ENCODE measurements at places on chromosomes 13 and 19.

- no peak for DNase-seq
Measured at GRCh38 chr19:29596885-29597525, 9.1 kb upstream of the POP4 start.

DNA sequence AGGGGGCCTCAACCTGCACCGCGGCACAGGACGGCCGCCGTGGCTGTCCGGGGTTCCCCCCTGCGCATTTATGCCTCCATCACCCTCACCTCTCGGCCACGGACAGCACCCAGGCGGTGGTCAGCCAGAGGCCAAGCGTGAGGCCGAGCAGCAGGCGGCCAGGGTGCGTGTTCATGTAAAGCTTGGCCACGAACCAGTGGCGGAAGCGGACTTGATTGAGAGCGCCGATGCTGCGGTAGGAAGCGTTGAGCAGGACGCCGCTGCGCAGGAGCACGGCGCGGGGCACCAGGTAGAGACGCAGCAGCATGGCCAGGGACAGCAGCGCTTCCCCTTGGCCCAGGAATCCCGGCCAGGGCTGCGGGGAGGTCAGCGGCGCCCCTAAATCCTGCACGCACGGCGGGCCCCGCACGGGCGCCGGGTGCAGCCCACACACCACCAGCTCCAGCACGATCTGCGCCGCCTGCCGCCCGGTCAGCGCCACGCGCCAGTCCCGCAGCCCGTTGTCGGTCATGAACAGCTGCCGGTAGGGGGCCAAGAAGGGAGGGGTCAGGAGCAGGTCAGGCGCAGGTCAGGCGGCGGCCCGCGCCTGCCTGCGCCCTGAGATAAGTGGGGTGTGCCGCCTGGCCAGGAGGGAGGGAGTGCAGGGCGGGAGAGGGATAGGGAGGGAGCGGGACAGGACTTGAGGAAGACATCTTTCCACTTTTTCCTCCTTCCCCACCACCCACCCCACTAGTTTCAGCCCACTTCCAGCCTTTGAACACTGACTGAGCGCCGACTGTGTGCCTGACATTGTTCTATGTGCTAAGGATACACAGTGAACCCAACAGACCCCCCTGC lies 6.5 kb downstream of the KCNN4 start:
- DNase-seq, result peak; percentile 80

- no peak for DNase-seq
Measured at GRCh38 chr13:50071379-50071778, 56.1 kb downstream of the KCNRG start.

DNA sequence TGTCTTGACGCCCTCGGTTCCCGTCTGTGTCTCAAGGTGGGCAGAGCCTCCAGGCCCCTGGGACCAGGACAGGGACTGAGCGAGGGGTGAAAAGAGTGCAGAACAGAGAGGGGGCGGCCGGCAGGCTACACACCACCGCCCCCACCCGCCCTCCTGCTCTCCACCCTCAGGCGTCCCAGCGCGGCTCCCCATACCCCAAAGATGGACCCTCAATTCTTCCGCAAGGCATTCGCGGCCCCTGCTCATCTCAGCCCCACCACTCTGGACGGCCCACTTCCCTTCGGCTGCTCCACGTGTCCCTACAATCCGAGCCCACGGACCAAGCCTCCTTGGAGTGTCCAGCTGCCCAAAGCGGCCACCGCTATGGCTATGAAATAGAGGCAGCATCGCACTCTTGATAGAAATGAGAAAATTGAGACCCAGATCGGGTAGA lies 1.8 kb downstream of the KLF16 start:
- no peak for DNase-seq

GRCh38 chr19:41484822-41485221 lies 41.9 kb downstream of the ERICH4 start:
- no peak for DNase-seq

DNA sequence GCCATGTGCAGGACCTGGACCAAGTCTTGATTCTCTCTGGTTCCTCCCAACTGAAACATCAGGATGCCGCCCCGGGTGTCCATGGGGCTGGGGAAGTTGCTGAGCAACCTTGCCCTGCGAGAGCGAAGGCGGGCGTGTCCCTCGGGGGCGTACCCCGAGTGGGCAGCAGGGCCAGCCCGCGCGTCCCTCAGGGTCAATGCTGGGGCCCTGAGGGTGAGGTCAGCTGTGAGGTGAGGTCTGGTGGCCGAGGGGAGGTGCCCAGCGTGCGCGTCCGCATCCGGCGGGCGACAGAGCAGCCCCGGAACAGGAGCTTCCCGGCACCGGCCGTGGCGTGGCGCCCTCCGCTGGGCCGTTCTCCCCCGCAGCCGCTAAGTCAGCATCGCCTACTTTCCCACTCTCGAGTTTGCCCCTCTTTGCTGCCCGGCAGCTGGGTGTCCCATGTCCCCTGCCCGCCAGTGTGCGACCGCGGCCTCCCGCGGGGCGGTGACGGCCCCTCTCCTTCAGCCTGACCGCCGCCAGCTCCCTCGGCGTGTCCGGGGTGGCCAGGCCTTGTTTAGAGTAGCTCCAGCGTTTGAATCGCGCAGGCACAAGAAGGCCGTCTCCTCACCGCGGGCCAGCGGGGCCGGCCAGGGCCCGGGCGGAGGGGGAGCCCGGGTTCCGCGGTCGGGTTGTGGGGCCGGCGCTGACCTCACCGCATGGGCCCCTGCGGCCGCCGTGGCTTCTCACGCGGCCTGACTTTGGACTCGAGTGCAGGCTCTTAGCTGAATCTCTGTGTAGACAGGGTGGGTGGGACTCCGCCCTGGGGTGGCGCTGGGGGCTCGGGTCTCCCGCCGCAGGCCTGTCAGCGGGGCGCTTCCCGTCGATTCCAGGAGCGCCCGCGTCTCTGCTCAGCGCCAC lies 33.0 kb downstream of the GJA3 start:
- DNase-seq, result peak; percentile 83

DNA sequence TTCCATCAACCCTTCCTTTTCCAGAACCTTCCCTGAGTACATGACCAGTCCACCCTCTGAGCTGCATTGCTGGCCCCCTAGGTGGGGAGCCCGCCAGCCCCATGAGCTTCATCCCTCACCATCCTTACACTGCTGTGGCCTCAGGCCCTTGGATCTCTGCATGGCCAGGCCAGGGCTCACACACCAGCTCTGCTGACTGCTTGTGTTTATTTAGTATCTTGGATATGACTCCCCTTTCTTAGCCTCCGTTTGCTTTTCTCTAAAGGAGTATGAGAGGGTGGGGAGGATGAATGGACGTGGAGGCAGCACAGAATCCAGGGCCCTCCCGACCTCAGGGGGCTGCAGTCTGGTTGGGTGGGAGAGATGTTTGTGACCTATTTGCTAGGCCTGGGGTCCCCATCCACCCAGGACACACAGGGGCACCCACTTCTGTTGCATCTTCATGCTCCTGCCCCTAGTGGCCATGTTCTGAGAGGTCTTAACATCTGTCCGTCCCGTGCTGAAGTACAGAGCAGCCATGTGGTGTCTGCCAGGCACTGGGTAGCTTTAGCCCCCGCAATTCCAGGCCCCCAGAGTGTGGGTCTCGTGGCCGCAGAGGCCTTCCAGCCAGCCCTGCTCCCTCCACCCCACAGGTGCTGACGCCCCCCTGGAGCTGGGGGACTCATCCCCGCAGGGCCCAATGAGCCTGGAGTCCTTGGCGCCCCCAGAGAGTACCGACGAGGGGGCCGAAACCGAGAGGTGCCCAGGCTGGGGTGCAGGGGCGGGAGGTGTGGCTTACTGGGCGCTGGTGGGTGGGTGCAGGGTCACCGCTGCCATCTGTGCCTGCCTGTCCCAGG lies 13.0 kb downstream of the ARHGEF1 start:
- DNase-seq, result no peak

DNA sequence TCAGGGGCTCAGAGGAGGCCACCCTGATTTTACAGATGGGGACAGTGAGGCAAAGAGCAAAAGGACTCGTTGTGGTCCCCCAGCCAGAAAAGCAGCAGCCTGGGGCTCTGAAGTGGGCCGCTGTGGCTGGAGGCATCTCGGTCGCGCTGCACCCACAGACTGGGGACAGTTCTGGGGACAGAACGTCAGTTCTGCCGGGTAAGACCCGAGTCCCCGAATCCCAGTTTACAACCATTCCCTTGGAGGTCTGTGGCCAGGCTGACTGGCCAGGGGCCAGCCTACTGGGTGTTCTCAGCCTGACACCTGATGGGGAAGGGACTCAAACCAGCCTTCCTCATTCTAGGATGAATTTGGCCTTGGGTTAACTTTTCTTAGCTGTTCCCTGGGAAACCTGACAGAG lies 14.1 kb downstream of the SUGP1 start:
- DNase-seq, result no peak

DNA sequence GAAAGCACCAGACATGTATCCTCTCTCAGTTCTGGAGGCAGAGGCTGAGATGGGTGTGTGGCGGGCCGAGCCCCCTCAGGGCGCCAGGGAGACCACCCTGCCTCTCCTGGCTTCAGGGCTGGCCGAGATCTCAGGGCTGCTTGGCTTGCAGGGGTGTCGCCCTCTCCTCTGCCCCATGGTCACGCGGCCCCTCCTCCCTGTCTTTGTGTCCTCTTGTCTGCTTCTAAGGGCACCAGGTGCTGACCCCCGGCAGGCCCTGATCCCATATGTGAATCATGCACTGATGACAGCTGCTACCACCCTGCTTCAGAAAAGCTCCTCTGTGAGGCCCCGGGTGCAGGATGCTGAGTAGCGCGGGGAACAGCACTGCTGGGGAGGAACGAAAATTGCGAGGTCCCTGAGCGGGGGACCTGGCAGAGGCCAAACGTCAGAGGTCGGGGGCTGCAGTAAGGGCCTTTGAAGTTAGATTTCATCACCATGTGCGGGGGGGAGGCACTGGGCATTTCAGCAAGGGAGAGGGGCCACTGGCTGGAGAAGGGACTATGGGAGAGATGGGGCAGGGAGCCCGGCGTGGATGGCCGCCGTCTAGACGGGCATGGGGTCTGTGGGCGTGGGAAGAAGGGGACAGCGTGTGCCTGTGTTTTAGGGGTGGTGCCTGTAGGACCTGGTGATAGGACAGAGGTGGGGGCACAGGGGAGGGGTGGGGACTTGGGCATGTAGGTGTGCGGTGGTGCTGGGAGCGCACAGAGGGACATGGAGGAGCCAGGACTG lies 125.2 kb downstream of the KDM4B start:
- DNase-seq, result no peak

DNA sequence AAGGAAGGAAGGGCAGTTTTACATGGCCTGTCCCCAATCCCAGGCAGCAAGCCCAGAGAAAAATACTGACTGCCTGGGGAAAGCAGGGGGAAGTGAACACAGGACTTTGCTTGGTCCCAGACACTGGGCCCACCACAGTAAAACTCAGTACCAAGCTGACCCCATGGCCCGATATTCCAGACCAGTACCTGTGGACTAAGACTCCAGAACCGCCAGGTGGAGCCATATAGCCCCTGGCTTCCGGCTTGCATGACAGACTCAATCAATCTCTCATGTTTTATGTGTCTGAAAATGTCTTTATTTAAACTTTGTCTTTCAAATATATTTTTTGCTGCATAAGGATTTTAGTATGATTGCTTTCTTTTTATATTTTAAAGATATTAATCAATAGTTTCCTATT lies 767.9 kb upstream of the SLITRK6 start:
- no peak for DNase-seq

- DNase-seq, result no peak
Measured at GRCh38 chr19:39871886-39872866, 26.0 kb upstream of the FBL start.

DNA sequence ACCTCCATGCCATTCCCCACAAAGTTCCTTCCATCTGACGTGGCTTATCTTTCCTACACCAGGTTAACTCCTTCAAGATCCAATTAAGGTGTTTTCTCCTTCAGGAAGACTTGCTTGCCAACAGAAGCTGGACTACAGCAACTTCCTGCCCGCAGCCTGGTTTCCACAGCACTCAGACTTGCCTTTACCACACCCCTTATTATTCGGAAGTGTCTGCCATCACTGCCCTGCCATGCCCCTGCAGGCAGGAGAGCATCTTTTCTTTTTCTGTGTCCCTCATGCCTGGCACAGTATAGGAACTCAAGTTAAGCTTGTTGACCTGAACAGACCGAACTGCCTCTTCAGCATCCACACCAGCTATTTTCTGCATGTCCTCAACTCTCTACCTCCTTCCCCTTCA lies 168.0 kb downstream of the FOXO1 start:
- DNase-seq, result no peak

DNA sequence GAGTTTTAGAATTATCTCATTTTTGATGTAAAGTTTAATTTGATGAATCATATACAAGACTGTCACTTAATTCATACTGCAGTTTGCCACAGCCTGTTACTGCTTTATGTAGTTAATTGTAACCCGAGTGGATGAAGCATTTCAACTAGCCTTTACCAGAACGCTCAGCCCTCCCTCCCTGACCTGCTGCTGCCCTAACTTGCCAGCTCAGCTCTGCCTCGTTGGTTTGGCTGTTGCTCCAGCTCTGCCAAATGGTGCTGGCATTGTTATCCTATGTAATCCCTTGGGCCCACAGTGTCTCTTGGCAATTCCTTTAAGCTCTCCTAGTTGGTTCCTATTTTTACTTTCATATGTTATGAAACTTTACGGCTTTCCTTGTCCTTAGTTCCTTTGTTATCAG lies 113.3 kb downstream of the LMO7 start:
- DNase-seq, result no peak

GRCh38 chr13:72970301-72970880 lies 88.4 kb upstream of the KLF5 start:
- no peak for DNase-seq

DNA sequence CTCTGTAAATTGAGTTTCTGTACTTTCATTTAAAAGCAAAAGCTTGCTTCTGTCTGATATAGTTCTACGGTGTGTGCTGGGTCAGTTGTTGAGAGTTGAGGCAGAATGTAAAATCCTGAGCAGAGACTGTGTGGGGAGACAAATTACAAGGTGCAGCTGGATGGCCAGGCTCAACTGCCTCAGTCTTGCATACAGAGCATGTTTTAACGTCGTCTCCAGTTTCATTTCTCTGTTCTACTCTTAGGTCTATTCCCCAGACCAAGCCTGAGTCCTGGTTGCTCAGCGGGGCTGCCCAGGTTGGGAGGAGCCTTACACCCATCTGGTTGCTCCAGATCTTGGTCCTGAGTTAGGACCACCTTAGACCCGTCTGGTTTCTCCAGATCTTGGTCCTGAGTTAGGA lies 54.4 kb upstream of the MEDAG start:
- DNase-seq, result no peak

- no peak for DNase-seq
Measured at GRCh38 chr13:31866099-31866498, 126.8 kb downstream of the RXFP2 start.

DNA sequence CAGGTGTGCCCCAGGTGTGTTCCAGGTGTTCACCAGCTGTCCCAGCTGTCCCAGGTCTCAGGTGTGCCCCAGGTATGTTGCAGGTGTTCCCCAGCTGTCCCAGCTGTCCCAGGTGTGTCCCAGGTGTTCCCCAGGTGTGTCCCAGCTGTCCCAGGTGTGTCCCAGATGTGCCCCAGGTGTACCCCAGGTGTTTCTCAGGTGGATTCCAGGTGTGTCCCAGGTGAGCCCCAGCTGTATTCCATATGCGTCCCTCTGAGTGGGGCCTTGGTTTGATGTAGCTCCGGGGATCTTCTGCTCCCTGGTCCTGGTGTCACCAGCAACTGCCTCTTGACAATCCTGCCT lies 719 bp upstream of the GRK1 start:
- DNase-seq, result no peak
